ENCODE measurements at places on chromosomes 13 and 19. TPM values are rescaled to one million over a fixed set of nuclear protein-coding genes. Genes with fewer than 3 reads are reported as not detected.

The PRR12 gene
- 33.1 TPM for total RNA-seq

The ADGRE2 gene
- 0.71 TPM for total RNA-seq

The PRX gene
- total RNA-seq = 4.9 TPM

The GPR4 gene
- 0.81 TPM for total RNA-seq

The UBE2L5 gene
- total RNA-seq = 36.4 TPM

The RAB3A gene
- total RNA-seq = 2.8 TPM

The SMIM24 gene
- 3.1 TPM for total RNA-seq

The LINGO3 gene
- total RNA-seq = 2.1 TPM

DNA sequence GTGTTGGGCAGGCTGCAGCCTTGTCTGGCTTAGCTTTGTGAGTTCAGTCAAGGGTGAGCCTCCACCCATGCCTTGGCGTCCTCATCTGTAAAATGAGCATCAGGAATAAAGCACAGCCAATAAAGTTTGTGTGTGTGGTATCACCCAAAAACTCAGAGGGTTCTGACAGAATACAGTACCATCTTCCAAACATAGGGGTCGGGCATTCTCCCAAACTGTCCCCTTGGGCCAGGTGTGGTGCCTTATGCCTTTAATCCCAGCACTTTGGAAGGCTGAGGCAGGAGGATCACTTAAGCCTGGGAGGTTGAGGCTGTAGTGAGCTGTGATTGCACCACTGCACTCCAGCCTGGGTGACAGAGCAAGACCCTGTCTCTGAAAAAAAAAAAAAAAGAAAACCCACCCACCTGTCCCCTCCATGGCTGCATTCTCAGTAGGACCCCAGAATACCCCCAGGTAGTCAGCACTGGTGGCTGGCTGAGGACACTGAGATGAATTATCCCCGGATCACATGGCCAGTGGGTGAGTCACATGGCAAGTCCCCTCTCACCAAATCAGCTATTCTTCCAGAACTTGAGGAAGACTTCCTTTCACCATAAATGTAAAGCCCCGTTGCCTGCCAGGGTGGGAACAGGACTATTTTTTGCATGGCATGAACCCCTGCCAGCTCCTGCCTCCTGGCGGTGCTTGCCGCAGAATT lies 18.6 kb downstream of the POP4 start:
- no peak for DNase-seq

GRCh38 chr19:40797963-40798682 lies 868 bp upstream of the EGLN2 start:
- DNase-seq = peak; percentile 82

- DNase-seq = no peak
These were observed 102.9 kb upstream of the STARD13 start for GRCh38 chr13:33388286-33388998.

DNA sequence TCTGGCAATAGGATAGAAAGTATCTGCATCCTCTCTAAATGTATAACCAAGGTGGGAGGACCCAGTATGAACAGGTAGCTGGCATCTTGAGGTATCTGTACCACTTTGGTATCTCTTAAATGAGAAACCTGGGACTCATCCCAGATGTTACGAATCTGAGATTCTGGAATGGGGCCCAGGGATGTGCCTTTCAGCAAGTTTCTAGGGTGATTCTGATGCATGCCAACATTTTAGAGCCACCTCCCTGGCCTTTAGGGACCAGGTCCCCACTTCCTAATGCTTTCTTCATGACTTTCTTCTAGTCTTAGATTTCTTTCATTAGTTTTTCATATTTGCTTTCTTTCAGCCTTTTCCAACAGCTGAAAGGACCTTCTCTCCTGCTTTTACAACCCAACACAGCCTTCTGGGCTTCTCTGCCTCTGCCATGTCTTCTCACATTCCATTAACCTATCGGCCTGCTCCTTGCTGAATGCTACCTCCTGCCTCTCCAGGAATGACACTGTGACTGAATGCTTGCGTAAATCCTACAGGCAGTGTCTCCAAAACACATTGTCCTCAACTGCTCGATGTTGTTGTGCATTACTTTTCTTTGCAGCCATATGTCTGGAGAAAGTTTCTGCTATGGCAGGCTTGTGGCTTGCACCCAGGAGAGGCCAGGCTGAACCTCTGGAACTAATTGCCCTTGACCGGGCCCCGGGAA lies 284.0 kb downstream of the DNAJC15 start:
- no peak for DNase-seq

- DNase-seq = peak; percentile 41
These were observed 304.4 kb downstream of the DCLK1 start for GRCh38 chr13:35826626-35827254.

DNA sequence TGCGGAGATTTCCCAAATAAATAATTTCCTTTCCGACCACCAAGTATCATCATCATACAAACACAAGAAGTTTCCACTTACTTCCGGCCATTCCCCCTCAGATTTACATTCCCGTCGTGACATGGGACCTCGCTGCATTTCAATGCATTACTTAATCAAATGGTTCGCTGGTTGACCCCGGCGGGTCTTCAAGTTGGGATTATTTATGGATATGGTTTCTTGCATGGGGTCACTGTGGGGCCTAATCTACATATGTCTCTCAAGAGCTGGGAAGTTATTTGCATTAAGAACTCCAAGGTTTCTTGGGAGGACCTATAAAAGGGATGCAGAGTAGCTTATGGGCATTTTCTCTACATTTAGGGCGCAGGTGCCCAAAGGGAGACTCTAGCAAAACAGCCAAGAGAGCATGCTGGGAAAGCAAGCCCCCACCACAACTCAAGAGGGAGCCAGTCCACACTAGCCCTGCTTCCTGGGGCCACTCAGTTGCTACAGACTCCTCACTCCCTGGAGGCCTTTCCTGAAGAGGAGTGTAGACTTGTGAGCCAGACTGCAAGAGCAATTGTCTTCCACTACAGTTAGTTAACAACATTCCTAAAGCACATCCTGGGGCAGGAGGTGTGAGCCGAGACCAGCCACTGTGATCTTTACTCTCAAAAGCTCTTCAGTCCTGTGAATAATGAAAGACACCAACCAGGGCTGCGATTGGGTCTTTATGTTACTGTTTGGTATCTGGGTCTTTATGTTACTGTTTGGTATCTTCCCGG lies 125.3 kb downstream of the KATNAL1 start:
- DNase-seq = no peak

DNA sequence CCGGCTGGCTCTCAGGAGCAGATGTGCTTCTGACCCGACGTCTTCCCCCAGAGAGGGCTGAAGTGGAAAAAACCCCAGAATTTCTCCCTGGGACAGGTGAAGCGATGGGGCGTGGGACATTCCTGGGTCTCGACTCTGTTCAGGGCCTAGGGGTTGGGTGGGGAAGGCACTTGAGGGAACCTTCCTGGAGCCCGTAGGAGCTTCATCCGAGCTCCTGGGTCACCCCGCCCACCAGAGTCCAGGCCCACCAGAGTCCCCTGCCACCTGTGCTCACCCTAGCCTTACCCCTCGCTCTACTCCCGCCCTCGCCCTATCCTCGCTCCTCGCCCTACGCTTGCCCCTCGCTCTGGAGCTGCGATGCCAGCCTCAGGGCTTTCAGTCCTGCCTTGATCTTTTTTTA lies 23.2 kb downstream of the EPN1 start:
- no peak for DNase-seq

DNA sequence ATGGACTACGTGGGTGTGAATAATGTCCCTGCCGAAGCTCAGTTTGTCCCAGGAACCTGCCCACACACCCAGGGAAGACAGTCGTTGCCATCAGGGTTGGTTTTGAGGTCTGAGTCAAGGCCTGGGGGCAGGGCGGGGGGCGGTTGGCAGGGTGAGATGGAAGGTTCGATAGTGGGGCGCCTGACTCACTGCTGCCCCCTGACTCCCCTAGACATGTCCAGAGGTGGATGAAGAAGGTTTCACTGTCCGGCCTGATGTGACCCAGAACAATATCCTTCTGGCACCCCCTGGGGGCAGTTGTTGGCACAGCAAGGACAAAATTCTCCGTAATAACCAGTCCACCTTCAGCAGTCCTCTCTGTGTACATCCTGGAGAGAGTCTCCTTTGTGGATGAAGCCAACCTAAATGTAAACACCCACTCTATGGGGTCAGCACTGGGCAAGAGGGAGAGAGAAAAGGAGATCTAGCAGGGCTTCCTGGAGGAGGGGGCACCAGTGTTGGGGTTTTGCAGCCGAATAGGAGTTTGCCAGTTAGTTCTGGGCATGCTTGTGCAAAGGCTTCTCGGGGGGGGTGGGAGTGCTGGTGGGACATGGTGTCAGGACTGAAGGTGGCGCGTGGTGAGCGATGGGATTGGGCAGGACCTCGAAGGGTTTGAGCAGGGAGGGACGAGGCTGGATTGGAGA lies 19.6 kb upstream of the B3GNT3 start:
- DNase-seq = peak; percentile 56

GRCh38 chr19:46748325-46749109 lies 2.3 kb upstream of the STRN4 start:
- DNase-seq = peak; percentile 88

- DNase-seq = no peak
These were observed 139.7 kb downstream of the SLITRK6 start for GRCh38 chr13:85659493-85659892.

GRCh38 chr13:98519976-98520375 lies 56.9 kb downstream of the STK24 start:
- DNase-seq = no peak

GRCh38 chr13:33537676-33538075 lies 252.1 kb upstream of the STARD13 start:
- no peak for DNase-seq

Data from testis (tissue), 5 donors.